GM04504 (cell line): ENCODE measurements at places on chromosomes 3 and 15.

GRCh38 chr3:61580982-61581643 is 19.7 kb downstream of the PTPRG start:
- no peak for DNase-seq

DNA sequence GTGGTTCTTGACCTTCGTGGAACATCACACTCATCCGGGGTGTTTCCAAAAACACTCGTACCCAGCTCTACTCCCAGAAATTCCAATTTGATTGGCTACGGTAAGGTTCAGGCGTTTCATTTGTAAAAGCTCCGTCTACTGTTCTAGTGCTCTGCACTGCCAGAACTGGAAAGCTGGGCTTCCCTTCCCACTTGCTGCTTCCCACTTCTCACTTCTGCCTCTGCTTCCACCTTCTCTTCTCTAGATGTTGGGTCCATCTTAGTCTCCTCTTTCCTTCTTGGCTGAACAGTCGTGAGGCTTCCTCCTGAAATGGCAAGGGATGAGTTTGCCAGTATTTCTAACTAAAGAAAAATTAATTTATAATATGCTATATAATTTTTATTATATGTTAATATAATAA is 29.8 kb upstream of the RHCG start:
- DNase-seq, result no peak

DNA sequence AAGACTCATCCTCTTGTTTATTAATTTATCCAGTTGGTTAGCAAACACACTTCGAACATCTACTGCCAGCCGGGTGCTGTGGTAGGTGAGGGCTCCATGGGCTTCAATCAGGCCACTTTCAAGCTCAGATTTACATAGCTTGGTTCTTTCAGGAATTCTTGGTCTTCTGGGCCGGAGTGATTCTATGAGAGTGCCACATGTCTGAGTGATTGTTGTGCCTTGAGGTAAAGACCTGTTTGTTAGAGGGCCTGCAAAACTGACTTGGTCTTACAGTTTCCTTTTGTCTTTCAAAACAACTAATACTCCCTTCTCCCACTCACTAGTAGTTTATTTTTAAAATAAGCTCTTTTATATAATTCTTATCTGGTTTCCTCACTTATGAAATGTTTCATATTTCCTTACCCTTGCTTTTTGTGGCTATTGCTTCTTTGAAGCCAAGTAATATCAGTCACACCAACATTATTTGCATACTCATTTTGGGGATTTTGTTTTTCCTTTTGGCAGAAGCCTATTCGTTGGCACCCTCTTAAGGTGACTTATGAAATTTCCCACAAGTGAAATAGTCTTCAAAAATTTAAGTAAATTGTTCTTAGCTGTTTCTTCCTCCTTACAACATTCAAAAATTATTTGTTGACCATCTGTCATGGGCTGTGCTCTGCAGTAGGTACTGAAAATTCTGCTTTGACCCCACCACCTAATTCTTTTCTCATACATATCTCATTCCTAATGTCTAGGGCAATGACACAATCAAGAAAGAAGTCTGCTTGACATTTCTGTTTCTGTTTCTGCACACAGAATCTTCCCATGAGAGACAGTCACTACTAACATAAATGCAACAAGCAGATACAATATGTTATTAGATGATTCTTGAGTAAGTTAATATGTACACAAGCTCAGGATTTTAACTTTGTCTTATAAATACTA is 120.2 kb downstream of the LRRC28 start:
- DNase-seq, result no peak

DNA sequence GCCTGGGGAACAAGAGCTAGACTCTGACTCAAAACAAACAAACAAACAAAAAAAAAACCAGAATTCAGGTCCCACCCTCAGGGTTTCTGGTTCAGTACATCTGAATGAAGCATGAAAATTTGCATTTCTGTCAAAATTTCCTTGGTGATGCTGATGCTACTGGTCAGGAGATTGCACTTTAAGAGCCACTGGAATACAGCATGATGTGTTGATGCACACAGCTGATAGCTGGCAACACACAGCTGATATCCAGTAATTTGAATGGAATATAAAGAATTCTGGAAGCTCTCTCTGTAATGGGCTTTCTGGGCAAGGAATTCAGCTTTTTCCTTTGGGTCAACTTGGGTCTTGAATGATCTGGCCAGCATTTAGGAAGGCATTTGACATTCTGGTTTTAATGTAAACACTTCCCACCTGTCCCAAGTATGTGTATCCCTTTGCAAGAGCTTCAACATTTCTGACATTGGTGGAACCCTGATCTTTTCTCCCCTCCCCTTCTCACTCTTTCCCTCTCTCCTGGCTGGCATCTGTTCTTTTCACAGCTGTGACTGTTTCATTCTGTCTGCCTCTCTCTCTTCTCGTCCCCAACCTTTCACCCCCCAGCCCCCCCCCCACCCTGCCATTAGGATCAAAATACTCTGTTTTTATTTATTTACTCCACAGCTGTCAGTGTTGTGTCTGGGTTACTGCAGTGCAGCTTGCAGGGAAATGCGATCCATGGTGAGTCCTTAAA is 189.5 kb downstream of the TPRG1 start:
- DNase-seq, result no peak

GRCh38 chr3:13338996-13339395 is 81.1 kb downstream of the NUP210 start:
- no peak for DNase-seq

GRCh38 chr15:81569286-81570080 is 195.5 kb upstream of the TMC3 start:
- DNase-seq, result no peak
